ENCODE measurements at places on chromosomes 5 and 9.

GRCh38 chr9:107029146-107029545 is 166.2 kb downstream of the ZNF462 start:
- DNase-seq: no peak

DNA sequence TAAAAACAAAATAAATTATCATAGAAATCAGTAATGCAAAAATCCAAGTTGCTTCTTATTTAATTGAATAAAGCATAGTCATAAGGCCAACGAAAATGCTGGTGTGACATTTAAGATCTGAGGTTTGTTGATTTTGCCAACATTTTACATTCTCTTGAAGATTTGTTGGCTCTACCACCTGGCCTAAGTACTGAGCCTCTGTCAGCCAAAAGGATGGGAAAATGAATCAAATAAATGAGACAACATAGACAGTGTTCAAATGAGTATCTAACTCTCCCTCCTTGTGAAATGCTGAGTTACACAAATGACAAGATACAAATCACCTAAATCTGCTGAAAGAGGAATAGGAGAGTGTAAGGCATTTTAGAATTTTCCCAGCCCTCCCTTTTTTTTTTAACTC is 575.0 kb downstream of the CDH12 start:
- DNase-seq: no peak

DNA sequence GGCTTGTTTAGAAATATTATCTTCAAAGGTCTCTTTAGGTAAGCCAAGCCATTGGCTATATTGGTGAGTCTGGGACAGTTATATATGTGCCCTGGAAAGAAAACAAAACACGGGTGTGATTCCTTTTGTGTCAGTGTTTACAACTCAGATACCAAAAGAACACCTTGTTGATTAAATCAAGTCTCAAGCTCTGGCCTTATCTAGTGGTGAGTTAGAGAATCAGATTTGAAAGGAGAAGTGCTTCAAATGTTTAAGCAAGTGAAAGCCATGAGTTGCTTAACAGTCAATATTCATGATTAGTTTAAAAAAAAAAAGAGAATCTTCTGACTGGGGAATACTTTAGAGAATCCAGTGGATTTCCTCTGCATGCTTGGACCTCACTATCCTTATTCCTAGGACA is 68.3 kb downstream of the IQGAP2 start:
- no peak for DNase-seq

DNA sequence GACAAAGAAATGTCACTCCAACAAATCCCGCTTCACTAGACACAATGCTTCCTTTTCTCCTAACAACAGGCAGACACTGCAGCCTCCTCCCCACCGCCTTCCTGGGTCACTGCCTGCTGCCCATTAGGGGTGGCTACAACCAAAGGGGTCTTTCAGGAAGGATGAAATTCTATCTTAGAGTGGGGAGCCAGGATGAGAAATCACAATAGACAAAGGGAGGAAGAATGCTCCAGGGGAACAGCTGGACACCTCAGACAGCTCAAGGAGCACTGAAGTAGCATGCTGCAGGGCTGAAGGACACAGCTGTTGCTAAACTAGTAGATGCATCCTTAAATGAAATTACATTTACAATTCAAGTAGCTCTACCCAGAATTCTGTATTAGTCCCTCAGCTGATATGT is 54.2 kb downstream of the PRELID2 start:
- no peak for DNase-seq

- no peak for DNase-seq
These were observed 229.6 kb upstream of the IRX2 start for GRCh38 chr5:2981035-2981434.

DNA sequence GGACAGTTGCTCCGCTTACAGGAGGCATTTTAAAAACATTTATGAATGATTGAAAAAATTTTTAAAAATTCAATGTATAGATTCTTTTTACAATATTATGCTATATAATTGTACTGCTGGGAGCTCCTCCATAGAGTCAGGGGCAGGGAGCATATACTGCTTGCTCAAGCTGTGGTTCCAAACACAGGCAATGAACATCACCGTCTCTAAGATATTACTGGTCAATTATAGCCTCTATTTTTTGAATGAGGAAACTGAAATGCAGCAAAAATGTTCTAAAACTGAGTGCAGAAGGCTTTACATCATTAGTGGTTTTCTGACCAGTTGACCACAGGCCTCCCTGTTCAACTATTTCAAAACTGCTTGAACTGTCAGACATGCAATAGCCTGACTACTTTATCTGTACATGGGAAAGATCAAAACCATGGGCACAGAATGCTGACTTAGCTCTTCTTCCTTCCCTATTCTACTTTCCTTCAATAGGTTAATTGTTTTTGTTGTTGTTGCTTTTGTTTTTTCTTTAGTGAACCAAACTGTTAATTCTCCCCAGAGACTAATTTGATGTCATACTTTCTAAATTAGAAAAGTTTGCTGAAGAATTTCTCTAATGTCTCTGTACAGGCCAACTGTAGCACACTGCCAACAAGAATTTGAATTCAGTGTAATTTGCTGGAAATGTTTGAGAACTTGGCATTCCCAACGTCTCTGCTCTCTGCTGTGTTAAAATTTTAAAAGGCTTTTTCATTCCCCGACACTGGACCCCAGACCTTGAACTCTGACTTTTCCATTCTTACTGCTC is 107.6 kb upstream of the MPDZ start:
- DNase-seq: no peak

DNA sequence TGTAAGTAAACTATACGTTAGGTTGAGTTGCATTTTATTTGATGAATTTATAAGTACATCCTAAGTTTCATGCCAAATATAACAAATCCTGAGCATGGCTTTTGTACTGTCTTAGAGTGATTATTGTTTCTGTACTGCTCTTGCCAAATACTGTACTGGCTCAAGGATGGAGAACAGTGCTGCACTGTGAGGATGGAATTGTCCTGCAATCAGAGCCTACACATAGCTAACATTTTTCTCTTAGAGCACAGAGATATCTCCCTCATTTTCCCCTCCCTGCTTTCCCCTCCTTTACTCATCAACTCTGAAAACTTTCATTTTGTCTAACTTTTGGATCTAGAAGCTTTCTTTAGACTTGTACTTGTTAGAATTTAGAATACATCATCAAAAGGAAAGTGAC is 28.3 kb downstream of the LRRC70 start:
- DNase-seq: no peak

DNA sequence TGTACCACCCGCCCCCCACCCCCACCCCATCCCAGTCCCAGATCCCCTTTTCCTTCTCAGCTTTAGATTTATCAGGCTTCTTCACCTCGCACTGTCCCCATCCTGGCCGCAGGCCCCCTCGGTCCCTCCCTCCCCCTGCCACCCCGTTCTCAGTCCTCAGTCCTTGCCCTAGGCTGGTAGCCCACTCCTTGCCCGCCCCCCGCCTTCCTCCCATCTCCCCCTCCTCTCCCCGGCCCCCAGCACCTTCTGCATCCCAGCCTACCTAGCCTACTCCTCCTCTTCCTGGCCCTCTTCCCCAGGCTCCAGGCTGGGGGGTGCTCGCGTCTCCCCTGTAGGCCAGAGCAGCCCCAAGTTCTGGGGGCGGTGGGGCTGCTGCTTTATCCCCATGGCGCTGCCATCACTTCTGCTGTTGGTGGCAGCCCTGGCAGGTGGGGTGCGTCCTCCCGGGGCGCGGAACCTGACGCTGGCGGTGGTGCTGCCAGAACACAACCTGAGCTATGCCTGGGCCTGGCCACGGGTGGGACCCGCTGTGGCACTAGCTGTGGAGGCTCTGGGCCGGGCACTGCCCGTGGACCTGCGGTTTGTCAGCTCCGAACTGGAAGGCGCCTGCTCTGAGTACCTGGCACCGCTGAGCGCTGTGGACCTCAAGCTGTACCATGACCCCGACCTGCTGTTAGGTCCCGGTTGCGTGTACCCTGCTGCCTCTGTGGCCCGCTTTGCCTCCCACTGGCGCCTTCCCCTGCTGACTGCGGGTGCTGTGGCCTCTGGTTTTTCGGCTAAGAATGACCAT is 828 bp downstream of the NPR2 start:
- no peak for DNase-seq

- no peak for DNase-seq
These were observed 56.1 kb downstream of the PCDH1 start for GRCh38 chr5:141822144-141822543.

- peak; percentile 26 for DNase-seq
These were observed 171.2 kb downstream of the DOCK8 start for GRCh38 chr9:385818-386398.

DNA sequence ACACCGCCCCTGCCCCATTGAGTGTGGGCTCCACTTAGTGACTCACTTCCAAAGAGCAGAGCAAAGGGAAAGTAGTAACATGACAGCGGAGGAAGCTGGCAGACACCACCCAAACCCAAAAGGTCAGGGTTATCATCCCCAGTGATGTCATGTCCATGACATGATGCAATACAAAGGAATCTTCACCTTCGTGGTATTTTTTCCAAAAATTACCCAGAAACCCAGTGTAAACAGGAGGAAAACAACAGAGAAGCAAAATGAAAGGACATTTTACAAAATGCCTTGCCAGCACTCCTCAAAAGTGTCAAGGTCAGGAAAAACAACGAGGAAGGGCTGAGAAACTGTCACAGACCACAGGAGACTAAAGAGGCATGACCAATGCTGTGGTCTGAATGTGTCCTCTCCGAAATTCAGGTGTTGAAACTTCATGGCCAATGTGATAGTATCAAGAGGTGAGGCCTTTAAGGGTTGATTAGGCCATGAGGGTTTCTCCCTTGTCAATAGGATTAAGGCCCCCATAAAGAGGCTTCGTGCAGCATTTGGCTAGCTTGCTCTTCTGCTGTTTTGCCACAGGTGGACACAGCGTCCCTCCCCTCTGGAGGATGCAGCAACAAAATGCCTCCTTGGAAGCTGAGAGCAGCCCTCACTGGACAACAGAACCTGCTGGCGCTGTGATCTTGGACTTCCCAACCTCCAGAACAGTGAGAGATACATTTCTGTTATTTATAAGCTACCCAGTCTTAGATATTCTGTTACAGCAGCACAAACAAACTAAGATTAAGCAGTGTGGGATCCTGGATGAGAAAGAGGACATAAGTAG is 30.5 kb upstream of the MED10 start:
- DNase-seq: no peak

GRCh38 chr5:463952-464351 is 21.0 kb downstream of the EXOC3 start:
- peak; percentile 73 for DNase-seq

DNA sequence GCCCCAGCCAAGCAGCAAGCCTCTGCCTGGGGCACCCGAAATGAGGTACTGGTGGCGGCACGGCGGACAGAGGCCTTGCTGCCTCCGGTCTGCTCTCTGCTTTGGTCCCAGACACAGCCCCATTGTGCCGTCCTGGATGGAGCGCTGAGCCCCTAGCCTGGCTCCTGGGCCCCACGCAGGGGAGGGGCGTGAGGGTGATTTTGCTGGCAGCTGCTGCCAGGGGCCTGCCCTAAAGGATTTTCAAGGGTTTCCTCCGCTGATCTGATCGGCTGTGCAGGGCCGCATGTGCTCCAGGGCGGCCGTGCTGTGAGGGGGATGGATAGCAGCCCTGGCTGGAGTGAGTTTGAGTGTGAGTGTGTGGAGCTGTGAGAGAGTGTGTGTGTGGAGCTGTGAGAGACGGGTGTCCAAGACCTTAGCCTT is 1.3 kb downstream of the GPSM1 start:
- no peak for DNase-seq

GRCh38 chr5:38023799-38024198 is 184.0 kb upstream of the GDNF start:
- DNase-seq: no peak

DNA sequence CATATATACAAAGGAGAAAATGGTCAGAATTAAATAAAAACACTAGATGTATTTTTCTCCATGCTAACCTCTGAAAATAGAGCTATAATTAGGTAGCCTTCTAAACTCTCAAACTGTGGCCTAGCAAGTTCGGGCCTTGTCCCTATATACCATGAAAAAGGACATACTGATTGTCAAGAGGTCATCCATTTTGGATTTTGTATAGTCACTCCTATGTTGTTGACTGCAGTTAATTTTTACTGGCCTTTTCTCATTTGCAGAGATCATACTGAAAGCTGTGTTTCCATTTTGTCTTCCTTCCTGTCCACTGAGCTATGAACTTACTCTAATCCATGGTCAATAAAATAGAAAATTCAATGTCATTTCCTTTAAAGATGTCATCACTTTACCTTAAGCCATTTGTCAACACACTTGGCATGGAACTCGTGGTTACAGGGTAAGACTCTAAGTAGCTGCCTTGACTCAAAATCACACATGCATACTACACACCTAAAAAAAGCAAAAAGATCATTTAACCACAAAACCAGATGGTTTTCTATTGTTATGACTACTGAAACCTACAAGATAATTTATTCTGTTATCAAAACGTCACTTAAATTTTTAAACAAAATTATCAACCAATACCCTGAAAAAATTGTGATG is 58.0 kb downstream of the RNF38 start:
- DNase-seq: no peak

GRCh38 chr9:129919841-129920240 is 84.6 kb downstream of the USP20 start:
- no peak for DNase-seq

DNA sequence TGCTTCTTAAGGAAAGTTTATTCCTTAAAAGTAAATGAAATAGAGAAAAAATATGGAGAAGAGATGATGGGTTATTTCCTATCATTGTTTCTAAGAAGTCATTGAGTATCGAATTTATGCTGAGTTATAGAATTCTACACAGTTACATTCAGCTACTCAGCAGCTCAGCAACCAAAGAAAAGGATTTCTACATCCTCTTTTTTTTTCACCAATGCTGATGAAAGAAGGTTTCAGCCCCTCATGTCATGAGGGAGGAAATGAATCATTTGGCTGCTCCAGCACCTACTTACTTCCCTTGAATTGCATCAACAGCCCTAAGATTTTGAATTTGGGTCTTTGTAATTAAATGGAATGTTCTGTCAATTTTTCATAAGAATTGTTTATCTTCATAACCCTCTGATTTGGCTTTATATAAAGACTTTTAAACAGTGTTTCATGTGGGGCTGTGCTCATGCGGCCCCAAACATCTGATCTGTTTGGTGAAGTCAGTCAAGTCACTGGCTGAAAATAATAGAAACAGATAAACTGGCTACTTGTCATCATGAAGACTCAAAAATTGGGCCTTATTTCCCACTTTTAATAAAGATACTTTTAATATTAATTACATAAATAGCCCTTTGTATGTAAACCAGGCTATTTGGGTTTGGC is 18.5 kb upstream of the SNX2 start:
- DNase-seq: peak; percentile 16

DNA sequence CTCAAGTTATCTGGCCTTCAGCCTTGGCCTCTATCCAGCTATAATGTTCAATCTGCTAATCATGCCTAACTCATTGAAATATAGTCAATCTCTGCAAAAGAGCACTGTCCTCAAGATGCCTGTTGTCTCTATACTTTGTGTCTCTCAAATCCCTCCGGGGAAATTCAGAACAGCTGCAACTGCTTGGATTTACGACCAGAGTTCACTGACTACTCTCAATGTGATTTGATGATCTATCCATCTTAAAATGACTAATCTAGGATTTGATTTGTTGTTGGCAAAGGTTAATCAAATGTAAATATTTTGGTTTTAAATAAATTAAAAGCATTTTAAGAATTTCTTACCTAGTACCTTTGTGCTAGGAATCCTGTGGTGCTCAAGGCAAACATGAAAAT is 40.9 kb downstream of the SVEP1 start:
- no peak for DNase-seq

GRCh38 chr9:27645161-27645840 is 72.0 kb upstream of the C9orf72 start:
- DNase-seq: no peak
